ENCODE measurements at places on chromosomes 1 and 21. TPM values are rescaled to one million over a fixed set of nuclear protein-coding genes. Genes with fewer than 3 reads are reported as not detected.
A peak's percentile ranks its signal among the peaks of the same experiment; 100 is the strongest.

The SYTL1 gene
- 0.29 TPM for total RNA-seq

The ACBD3 gene
- total RNA-seq, result 31.6 TPM

- H3K27me3 ChIP-seq, result peaks cover 62% of the 10 kb centered on the region
- H3K4me1 ChIP-seq, result peaks cover 8% of the 10 kb centered on the region
- no peak overlapping the region for H3K4me3 ChIP-seq
- no peaks in the 10 kb centered on the region for H3K36me3 ChIP-seq
- DNase-seq, result no peak
Measured at GRCh38 chr1:10835822-10836421, 39.5 kb upstream of the CASZ1 start.

DNA sequence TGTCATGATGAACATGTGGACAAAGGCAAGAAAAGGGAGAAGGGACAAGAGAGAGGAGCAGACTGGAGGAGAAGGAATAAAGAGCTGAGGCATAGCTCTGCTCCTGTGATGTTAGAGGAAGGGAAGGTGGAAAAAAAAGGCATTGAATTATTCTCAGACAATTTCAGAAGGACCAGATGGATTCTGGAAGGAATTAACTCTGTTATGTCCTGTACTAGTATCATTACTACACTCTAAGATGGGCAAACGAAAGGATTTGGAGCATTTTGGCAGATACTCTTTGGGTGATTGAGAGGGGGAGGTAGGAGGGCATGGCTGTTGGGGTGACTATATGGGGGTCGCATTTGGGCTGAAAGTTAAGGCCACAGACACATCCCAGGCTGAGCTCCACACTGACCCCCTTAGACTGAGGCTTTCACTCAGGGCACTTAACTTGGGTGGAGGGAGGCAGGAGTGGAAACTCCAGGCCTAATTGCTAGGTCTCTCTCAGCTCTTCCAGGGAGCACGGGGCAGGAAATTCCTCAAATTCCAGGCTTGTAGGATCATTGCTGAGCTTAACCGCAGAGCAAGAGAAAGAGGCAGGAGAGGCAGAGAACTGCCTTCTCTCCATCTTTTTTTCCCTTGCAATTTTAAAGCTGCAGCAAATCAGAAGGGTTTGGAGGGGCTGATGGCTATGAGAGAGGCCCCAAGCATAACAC, 25.9 kb downstream of the KIRREL1 start:
- H3K27me3 ChIP-seq, result no peaks in the 10 kb centered on the region
- H3K4me1 ChIP-seq, result peaks cover 95% of the 10 kb centered on the region
- peak overlapping the region; percentile 85 for H3K27ac ChIP-seq
- H3K4me3 ChIP-seq, result peak overlapping the region; percentile 4

- H3K4me1 ChIP-seq, result peaks cover 73% of the 10 kb centered on the region
- no peak overlapping the region for H3K4me3 ChIP-seq
- H3K27ac ChIP-seq, result peak overlapping the region; percentile 66
- peaks cover 73% of the 10 kb centered on the region for H3K36me3 ChIP-seq
- H3K27me3 ChIP-seq, result no peaks in the 10 kb centered on the region
- DNase-seq, result no peak
Measured at GRCh38 chr1:19351873-19352272, 39.7 kb downstream of the SLC66A1 start.

The C4BPA gene
- under 0.01 TPM for total RNA-seq

The KRTAP13-2 gene
- not detected for total RNA-seq

DNA sequence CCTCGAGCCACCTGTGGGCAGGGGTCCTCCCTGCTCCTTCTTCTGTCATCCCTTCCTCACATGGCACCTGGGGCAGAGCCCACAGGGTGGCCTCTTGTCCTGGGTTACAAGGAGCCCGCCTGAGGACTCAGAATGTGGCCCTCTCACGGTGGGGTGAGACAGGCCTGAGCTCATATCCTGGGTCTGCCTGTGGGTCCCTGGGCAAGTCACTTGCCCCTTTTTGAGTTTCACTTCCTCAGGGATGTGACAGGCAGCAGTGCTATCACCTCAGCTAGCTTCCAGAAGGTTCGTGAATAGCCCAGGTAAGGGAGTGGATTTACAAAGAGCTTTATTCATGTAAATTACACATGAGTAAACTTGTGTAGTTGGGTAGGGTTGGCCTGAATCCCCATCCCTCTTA, 33.5 kb downstream of the HTR6 start:
- no peaks in the 10 kb centered on the region for H3K4me1 ChIP-seq
- H3K36me3 ChIP-seq, result peaks cover 48% of the 10 kb centered on the region

DNA sequence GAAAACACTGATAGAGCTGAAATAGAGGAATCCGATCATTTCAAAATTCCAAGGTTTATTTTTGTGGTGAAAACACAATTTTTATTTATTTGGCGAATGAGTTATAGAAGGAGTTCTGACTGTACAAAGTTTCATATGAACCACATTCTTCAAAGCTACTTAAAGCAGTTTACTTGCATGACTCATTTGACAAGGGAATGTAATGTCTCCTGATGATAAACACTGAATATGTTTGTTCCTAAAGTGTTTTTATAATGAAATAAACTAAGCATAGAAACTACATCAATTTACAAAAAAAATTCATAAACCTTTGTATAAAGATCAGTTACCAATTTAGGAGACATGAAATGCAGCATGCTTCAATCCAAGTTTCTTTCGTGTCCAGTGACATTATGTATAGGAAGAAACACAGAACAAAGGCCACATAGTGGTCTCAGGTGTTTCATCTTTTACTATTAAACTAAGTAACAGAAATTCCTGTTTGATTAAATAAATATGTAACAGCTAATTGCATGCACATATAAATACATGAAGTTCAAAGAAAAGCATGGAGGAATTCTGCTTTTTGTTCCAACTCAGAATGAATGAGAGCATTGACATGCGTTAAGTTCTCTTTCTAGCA, 2.5 kb downstream of the PRKACB start:
- no peaks in the 10 kb centered on the region for H3K4me1 ChIP-seq
- no peak for DNase-seq
- no peak overlapping the region for H3K27ac ChIP-seq
- no peaks in the 10 kb centered on the region for H3K36me3 ChIP-seq
- H3K27me3 ChIP-seq, result no peaks in the 10 kb centered on the region

DNA sequence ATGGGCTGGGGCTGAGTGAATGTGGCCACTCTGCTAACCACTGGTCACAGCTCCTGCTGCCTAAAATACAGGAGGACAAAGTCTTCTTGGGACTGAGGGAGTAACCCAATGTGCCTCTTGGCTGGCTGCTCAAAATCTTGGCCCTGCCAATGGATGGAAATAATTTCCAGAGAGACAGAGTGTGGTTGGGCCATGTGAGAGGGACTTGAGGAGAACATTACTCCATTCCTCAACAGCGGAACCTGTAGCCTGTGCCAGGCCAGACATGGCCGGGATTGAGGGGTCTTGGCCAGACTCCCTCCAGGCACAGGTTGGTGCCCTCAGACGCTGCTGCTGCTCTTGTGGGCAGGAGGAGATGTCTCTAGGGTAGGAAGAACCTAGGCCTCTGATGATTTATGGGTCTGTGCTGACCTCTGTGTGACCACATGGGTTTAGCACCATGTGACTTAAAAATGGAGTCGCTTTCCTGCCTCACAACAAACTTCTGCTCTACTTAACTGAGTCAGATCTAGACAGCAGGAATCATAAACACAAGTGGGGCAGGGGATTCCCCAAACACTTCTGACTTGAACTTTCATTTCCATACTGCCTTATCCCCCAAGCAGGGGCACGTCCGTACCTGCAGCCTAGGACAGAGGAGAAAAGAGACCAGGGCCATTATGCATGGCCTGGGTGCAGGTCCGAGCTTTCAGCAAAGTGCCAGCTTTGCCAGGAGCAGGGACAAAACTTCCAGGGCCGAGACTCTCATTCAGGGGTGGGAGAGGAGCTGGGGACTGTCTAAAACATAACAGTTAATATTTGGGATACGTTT, 79.2 kb downstream of the CD34 start:
- no peak for DNase-seq
- no peaks in the 10 kb centered on the region for H3K27me3 ChIP-seq
- H3K36me3 ChIP-seq, result no peaks in the 10 kb centered on the region
- H3K4me3 ChIP-seq, result no peak overlapping the region
- H3K27ac ChIP-seq, result peak overlapping the region; percentile 98

DNA sequence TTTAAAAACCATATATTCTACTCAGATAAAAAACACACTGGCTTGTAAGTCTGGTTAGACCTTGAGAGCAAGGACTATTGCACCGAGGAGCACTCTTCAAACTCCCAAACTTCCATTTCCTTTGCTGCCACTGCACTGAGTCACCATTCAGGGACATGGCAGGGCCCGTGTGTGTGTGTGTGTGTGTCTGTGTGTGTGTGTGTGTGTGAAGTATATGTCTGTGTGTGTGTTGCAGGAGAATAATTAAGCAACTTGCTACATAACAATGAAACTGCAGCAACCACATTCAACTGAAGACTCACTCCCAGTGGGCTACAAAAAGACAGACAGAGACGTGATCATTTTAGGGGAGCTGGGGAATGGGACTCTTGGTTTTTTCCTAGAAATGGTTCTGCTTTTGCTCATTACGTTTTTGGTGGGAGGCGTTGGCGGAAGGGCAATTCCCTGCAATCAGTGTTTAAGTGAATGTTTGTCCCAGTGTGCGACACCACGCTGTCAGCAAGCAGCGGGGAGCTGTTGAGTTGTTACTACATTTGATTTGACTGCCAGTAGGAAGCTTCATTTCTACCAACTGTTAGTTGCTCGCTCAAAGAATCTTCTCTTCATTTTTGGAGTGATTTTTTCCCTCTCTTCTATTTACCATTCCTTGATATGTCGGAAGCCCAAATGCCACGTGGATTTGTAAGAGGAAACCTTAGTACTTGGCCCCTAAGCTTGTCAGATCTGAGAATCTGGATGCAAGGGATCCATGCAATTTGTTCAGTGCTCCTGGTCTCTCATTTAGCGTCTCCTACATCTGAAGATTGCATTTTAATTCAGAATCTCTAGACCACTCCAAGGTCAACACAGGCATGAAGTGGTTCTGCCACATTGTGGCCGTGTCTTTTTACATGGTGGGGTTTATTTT, 36.1 kb downstream of the ESRRG start:
- DNase-seq, result no peak
- H3K4me3 ChIP-seq, result no peak overlapping the region
- H3K36me3 ChIP-seq, result no peaks in the 10 kb centered on the region
- H3K4me1 ChIP-seq, result no peaks in the 10 kb centered on the region
- no peaks in the 10 kb centered on the region for H3K27me3 ChIP-seq

The ZBTB8B gene
- total RNA-seq, result under 0.01 TPM

GRCh38 chr1:116910379-116911187, 867 bp downstream of the PTGFRN start:
- no peak for DNase-seq
- peak overlapping the region; percentile 96 for H3K27ac ChIP-seq
- H3K27me3 ChIP-seq, result no peaks in the 10 kb centered on the region
- H3K4me1 ChIP-seq, result peaks cover 68% of the 10 kb centered on the region

- H3K27ac ChIP-seq, result peak overlapping the region; percentile 62
- DNase-seq, result no peak
- peaks cover 35% of the 10 kb centered on the region for H3K4me1 ChIP-seq
- H3K27me3 ChIP-seq, result no peaks in the 10 kb centered on the region
- H3K4me3 ChIP-seq, result no peak overlapping the region
Measured at GRCh38 chr1:45619149-45619921, 4.5 kb downstream of the CCDC17 start.

DNA sequence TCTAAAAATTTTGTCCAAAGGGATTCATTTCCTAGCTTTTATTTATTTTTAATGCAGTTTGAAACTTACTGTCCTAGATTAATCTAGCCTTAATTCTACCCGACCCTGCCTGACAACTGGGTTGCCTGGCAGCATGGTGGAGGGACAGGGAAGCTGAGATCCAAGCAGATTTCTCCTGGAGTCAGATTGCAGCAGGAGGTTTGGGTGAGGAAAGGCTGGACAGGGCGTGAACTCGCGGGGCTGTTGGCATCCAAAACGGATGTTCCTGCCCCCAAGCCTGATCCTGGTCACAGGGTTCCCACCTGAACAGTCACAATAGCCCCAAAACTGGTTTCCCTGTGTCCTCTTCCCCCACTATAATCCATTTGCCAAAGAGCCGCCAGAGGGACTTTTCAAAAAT, 23.2 kb downstream of the TCEA3 start:
- H3K4me3 ChIP-seq, result no peak overlapping the region
- no peak for DNase-seq
- peaks cover 44% of the 10 kb centered on the region for H3K4me1 ChIP-seq
- no peaks in the 10 kb centered on the region for H3K36me3 ChIP-seq
- H3K27ac ChIP-seq, result peak overlapping the region; percentile 49
- H3K27me3 ChIP-seq, result no peaks in the 10 kb centered on the region

The RSBN1 gene
- total RNA-seq, result 24.3 TPM

The LAD1 gene
- total RNA-seq, result not detected

The C1QB gene
- 279 TPM for total RNA-seq

GRCh38 chr1:78493451-78493850, 2.7 kb downstream of the PTGFR start:
- no peaks in the 10 kb centered on the region for H3K27me3 ChIP-seq
- H3K36me3 ChIP-seq, result no peaks in the 10 kb centered on the region
- no peak for DNase-seq
- no peak overlapping the region for H3K4me3 ChIP-seq
- peaks cover 16% of the 10 kb centered on the region for H3K4me1 ChIP-seq
- no peak overlapping the region for H3K27ac ChIP-seq

Measured in esophagus muscularis mucosa (tissue), 4 donors.